ENCODE measurements at places on chromosomes 12 and 14.
A peak's percentile ranks its signal among the peaks of the same experiment; 100 is the strongest.

DNA sequence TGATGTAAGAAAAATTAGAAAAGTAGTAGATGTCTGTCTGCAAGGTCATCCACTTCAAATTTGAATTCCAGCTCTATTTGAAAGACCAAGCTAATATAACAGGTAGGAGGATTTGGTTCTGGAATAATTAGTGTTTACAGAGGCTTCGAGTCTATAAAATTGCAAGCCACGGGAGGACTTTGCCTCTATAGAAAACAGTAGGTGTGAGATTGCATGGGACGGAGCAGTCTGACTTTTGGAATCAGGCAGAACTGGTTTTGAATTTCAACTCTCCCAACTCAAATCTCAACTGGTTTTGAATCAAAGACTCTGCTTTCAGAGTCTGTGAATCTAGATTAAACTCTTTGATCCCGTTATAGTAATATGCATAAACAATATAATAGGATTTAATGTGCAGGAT is 82.4 kb downstream of the PIK3C2G start:
- no peak for DNase-seq

DNA sequence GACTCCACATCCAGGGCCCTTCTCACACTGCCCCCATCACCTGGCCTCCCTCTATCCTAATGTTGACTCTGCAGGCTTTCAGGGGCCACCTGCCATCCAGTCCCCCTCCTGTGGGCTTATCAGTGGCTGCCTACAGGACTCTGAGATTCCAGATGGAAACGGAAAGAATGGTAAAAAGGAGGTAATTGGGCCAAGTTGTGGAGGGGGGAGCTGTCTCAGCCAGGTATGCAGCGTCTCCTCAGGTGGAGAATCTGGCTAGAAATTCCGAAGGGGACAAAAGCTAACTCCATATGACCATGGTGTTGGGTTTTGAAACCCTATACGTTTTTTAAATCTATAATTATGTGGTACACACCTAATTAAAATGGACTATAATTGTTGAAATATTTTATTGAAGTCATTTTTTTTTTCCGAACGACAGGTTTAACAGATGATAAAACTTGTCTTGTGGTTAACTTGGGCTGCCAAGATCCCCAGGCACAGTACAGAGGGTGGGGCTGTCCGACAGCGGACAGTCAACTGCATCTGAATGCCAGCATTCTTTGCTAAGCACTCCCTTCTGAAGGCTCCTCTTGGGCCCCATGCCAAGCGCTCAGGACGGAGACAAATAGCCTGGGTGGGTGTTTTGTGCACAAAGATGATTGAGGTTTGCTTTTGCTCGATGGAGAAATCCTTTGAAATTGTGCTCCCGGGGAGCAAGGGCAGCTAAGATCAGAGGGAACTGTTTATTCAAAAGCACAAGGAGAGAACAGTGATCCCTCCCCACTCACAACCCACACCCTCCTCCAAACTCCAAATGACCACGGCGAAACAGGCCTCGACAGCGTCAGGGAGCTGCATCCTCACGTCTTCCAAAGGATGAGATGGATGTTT is 365.6 kb downstream of the BCL11B start:
- DNase-seq: no peak

DNA sequence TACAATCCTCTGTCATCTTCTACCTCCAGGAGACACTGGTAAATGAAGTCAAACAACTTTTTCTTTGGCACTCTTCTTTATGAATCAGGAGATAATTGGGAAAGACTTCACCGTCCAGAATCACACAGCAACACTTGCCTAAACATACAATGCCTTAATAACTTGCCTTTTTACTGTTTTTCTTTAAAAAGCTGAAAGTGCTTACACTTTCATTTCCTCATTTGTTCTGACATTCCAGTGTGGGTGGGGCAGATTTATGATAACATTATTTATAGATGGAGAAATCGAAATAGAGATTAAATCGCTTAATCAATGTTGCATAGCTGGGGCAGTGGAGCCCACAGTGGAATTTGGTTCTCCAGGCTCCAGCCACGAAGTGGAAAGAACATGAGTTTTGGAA is 2.8 kb upstream of the FRS2 start:
- DNase-seq: no peak

GRCh38 chr14:41609704-41610183 is 3.1 kb downstream of the LRFN5 start:
- peak; percentile 44 for DNase-seq

DNA sequence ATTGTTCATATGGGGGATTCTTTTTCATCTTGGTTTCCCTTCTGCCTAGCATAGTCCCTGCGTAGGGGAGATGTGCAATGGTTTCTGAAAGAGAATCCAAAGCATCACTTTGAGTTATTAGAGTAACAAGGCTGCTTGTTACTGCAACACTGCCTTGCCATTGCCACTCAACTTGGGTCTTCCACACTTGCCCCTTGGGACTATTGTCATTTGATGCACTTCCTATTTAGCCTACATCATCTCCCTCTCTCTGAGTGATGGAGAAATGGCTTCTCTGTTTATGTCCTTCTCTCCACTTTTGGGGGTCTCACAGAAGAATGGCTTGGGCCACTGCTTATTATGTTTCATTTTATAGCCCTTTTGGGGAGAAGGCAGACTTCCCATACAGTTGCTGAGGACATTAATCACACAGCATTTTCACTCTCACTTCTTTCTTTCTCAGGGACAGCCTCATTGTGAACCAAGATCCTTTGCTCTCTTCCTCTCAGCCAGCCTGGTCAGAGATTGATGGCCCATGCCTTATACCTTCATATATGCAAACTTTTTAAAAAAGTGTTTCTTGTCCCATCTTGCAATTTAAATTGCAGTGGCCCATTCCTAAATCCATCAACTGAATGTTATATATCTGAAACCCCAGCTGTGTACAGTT is 50.8 kb upstream of the POC1B start:
- DNase-seq: no peak

- DNase-seq: no peak
These were observed 213.8 kb downstream of the ATXN7L3B start for GRCh38 chr12:74751441-74751840.

DNA sequence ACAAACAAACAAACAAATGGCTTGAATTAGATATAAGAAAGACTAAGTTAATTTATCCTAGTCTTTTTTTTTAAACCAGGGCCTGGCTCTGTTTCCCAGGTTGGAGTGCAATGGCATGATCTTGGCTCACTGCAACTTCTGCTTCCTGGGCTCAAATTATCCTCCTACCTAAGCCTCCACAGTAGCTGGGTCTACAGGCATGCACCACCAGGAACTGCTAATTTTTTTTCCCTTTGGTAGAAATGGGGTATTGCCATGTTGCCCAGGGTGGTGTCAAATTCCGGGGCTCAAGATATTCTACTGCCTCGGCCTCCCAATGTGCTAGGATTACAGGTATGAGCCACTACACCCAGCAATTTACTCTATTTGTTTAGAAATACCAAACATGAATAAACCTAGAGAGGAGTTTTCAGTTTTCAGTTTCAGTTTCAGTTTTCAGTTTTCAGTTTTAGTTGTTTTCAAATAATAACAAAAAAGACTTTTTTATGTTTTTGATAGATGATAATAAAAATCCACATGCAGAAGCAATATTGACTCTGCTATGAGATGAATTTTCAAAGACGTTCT is 817.0 kb downstream of the FLRT2 start:
- DNase-seq: no peak

DNA sequence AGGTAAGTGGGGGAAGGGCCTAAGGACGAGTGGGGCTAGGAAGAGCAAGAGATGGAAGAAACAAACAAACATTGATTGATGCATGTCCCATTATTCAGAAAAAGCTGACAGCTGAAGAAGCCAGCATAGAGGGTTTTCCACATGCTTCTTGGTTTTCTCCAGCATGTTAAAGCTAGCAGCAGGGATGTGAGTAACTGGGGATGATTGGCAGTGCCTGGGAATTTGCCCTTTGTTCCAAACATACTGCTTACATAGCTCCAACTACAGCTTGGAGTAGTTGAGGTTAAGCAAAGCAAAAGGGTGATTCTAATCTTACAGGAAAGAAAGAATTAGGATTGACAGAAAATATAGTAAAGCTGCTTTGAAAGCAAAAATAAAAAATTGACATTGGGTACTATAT is 68.0 kb upstream of the IFNG-AS1 start:
- no peak for DNase-seq

DNA sequence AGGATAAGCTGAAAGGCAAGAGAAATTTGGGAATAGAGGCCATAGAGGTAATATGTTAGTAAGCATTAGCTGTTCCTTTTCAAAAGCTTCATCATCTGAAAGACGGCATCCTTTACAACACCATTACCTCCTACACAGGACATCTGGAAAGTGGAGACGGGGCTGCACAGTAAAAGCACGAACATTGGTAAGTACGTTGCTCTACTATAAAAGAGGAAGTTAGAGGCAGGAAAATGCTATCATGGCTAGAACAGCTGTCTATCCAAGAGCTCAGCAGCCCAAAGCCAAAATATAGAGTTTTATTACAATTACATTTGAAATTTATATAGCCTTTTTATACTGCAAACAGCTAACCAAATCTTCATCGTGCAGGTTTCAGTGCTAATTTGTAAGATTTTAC is 172.3 kb upstream of the GRIP1 start:
- DNase-seq: no peak

DNA sequence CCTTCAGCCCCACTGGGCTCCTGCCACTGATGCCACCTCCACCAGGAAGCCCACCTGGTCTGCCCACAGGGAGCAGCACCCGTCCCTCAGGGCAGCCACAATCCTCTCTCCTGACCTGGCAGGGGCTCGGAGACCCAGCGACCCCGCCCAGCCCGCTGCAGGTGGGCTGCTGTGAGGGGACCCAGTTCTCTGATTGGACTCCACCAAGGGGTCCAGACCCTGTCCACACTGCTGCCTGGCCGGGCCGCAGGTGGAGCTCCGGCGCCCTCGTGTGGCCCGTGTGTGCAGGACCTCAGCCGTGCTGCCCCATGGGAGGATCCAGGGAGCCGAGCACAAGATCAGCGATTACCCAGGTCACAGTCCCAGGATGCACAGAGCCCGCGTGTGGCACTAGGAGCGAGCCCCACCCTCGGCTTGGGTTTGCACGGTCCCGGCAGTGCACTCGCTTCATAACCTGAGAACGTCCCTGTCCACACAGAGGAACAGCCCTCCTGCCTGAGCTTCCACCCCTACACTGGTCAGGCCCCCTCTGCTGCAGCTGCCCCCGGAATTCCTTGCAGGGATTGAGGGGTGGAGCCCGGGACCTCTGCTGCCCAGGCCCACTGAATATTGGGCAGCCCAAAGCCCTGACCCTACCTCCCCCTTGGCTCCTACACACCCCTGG is 35.4 kb upstream of the TMEM179 start:
- DNase-seq: peak; percentile 12

- no peak for DNase-seq
These were observed 10.8 kb downstream of the RAPGEF3 start for GRCh38 chr12:47747596-47748506.

DNA sequence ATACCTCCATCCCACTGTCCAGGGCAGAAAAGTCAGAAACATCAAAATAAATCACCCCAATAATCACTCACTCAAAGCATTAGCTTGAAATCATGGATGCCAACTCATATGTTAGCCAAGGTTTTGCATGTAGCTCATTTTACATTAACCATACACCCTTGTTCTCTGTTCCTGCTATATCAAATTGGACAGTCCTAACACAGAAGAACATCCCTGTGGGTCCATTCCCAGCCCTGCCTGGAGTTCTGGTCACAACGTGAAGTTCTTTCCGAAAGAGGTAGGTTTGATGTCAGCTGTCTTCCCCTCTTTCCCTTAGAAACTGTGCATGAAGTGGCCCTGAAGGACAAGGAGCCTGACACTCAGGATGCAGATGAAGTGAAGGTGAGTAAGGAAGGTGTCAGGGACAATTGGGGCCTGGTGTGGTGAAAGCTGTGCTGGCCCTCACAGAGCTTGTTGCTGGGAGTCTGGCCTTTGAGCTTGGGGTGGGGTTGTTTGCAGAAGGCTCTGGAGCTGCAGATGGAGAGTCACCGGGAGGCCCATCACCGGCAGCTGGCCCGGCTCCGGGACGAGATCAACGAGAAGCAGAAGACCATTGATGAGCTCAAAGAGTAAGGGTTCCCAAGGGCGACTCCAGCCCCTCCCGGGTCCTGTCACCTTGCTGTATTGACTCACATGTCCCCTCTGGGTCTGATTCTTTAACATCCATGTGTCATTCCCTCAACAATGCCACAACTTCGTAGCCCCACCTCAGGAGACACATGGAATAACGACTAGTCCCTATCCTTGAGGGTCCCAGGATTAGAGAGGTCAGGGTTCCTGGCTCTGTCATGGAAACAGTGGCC is 15.0 kb upstream of the PIP4K2C start:
- DNase-seq: no peak

- peak; percentile 64 for DNase-seq
These were observed 121.7 kb downstream of the PPM1H start for GRCh38 chr12:62813031-62813829.

- no peak for DNase-seq
These were observed 22.2 kb upstream of the AP4S1 start for GRCh38 chr14:31003284-31003683.

DNA sequence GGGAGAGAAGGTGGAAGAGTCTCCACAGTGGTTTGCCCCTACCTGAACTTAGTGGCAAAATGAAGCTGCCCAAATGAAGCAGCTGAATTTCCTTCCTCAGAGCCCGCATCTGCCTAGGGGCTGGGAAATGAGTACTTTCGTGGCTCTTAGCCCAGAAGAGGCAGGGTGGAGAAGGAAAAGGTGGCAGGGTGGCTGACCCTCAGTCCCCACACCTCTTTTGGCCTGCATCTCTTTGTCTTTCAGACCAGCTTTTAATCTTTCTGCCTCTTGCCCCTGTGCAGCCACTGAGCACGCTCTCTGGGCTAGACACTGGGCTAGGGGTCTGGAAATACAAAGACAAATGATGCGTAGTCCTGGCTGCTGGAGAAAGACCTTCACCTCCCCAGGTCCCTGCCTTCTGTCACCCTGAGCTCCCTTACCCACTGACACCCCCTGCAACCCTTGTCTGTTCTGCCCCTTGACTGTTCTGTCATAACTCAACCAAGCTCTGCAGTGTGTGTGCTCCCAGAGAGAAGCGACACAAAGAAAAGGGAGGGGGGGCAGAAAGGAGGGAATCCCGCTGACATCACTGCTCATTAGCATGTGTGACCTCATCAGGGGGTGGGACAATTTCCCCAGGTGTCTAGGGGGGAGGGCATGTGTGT is 371 bp upstream of the REM2 start:
- peak; percentile 18 for DNase-seq

- no peak for DNase-seq
These were observed 68.7 kb upstream of the PTPRR start for GRCh38 chr12:70989232-70989631.

GRCh38 chr12:131075611-131076010 is 121.9 kb downstream of the ADGRD1 start:
- no peak for DNase-seq

GRCh38 chr14:61925043-61925442 is 162.8 kb downstream of the SNAPC1 start:
- no peak for DNase-seq

GRCh38 chr12:109495012-109495411 is 17.6 kb downstream of the UBE3B start:
- no peak for DNase-seq

DNA sequence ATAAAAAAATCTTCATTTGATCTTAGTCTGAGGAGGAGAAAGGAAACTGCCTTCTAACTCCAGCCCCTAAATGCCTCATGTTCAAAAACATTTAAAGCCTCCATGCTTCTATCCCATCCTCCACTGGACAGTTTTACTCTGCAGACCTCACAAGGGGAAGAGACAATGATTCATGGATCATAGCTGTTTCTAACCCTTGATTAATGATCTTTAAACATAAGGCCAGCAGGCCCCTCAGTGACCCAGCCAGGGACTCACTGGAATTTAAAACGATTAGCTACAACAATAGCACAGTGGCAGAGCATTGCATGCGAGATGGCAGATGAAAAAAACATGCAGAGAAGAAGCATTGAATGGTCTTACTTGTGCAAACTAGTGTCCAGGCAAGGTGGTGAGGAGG is 6.0 kb downstream of the DCTN2 start:
- DNase-seq: no peak

- peak; percentile 69 for DNase-seq
These were observed 616.3 kb downstream of the LRFN5 start for GRCh38 chr14:42222924-42223471.

All from NCI-H187 (cell line).